ENCODE measurements at places on chromosomes 5 and 9.
A peak's percentile ranks its signal among the peaks of the same experiment; 100 is the strongest.

- DNase-seq, result no peak
Measured at GRCh38 chr5:162703914-162704313, 636.3 kb downstream of the GABRG2 start.

DNA sequence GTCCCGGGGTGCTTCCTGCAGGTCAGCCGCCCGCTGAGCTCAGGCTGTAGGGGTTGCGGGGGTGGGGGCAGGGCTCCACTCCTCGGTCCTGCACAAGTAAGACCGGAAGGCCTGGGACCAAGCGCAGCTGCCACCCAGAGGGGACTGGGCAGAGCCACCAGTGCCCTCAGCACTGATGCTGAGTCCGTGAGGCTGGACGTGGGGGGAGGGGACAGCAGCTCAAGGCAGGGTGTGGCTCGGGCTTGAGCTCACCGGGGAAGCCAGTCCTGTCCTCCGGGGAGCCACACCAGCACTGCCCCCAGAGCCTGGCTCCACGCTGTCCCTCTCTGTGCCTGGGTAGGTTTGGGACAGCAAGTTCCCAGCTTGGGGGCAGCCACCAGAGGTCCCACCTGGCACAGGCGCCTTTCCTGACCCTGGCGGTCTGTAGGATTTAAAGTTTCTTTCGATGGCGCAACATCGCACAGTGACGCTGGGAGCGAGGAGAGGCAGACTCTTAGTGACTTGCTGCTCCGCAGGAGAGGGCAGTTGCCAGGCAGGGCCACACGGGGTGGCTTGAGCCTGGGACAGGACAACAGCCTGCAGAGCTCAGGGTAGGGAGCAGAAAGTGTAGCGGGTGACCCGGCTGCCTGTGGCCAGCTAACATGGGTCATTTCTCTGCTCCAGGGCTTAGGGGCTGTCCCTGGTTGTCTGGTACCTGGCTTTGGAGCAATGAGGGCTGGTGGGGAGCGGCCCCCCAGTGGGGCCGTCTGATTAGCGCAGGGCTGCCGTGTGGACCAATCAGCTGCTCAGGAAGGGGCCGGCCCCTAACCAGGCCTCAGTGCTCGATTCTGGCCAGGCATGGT, 5.7 kb downstream of the LCN1 start:
- no peak for DNase-seq

DNA sequence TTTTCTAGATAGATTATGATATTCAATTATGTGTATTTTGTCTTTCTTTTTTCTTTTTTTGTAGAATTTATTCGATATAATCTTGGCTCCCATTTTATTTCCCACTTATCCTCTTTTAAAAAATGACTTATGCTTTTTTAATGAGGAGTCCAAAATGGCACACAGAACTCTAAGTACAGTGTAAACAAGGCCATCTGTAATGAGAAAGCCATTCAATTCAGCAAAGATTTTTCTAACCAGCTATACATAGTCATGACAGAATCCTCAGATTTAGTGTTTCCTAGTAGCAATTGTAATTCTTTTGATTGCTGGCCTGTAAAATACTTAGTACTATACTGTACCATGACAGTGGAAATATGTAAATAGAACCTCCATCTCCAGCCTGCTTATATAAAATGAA, 651.4 kb downstream of the RAB3C start:
- no peak for DNase-seq

DNA sequence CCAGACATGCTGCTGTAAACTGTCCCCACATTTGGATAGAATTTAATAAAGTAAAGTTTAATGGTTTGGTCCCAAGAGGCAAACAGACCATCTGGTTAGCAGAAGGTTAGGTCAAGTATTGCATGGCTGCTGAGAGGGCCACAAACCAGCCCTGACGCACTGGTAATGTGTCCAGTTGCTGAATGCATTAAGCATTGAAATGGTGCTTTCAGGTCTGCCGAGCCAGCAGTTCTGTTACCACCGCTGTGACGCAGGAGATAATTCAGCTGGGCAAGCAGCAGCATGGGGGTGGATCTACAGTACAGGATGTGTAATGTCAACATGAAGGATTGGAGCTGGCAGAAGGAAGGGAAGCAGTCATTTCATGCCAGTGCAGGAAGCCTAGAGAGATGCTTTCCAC, 16.0 kb downstream of the ZNF462 start:
- DNase-seq, result no peak

DNA sequence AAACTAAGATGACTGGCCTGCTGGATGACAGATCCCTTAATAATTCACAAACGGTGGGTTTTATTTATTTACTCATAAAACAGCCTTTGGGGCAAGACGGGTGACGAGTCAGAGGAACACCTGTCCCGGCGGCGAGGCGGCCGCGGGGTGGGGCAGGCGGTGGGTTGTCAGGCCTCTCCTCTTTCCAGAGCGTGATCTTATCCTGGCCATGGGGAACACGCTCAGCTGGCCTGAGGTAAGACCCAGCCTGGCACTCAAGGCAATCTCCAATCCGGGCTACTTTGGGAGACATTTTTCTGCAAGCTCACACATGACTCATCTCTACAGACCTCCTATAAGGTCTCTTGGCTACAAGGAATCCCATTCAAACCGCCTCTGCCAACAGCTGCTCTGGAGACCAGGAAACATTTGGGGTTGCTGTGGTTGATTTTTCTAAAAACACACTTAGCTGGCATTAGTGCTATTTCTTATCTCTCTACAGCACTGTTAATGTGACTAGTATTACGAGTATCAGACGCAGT, 6.3 kb downstream of the RAPGEF1 start:
- DNase-seq, result peak; percentile 39

DNA sequence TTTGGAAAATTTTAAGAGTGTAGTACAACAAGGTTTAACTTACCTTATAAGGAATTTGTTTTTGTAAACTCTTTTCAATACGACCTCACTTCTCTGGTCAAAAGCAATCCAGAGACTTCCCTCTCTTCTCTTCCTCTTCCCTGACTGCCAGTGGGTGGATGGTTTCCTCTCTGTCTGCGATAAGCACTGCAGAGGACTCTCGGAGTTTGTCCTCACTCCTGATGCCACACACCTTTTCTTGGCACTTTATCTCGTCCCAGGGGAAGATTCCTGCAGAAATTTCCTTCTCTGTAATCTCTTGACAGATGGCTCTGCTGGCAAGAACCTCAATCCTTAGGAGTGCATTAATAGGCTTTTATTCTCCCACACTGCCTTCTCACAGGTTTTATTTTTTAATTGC, 641.6 kb downstream of the NR2F1-AS1 start:
- no peak for DNase-seq

- DNase-seq, result no peak
Measured at GRCh38 chr5:146440870-146441495, 6.2 kb upstream of the TCERG1 start.

DNA sequence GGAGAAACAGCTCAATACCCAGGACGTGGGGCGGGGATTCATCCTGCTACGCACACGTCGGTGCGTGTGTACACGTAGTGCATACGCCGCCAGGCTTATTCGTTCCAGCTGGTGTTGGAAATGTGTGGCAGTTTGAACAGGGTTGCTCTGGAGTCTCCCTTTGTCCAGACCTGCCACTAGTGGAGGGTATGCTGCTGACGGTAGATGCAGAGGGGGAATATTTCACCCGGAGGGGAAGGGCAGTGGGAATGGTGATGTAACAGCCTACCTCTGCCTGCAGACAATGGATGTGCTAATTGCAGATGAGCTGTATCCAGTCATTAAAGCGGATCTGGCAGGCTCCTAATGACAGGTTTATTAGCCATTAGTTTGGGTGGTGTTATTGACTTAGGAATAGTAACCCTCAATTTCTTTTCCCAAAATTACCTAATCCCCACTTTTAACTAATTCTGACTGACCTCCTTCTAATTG, 142.7 kb downstream of the PAX5 start:
- DNase-seq, result no peak

DNA sequence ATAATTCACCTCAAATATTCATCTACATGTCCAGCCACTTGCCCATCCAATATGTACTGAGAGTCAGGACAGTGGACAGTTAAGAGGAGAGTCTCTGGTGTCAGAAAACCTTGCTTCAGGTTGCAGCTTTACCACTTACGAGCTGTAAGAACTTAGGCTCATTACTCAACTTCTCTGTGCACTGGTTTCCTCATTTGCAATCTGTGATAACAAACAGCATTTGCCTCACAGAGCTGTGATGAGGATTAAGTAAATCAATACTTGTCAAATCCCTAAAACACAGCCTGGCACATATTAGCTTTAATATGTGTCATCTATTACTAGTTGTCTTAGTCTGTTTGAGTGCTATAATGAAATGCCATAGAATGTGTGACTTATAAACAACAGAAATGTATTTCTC, 8.6 kb downstream of the GOLGA1 start:
- no peak for DNase-seq

DNA sequence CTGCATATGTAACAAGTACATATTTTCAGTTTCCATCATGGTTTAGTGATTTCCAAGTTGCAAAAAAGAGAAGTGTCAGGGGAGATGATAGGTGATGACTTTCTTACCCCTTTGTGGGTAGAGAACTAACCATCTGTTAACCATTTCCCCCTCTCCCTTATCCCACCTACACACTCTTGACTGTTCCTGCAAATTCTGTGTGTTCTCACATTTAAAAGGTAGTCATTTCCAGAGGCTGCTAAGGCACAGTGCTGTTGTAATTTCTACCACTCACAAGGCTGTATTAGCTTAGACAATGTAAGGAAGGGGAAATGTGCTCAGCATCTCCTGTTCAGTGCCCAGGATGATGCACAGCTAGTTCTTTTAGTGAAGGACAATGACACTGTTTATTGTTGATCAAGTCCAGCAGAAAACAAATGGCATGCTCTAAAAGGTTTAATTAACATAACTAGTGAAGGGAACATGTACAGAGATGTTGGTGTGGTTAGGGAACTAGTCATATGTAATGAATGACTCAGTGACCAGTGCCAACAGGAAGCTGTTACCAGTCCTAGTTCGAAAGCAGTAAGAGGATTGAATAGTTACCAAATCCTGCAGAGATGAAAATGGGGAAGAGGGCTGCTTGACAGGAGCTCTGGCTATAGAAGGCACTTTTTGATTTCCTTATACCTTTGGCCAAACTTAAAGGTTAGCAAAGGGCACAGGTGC, 165.1 kb downstream of the PLK2 start:
- DNase-seq, result no peak

DNA sequence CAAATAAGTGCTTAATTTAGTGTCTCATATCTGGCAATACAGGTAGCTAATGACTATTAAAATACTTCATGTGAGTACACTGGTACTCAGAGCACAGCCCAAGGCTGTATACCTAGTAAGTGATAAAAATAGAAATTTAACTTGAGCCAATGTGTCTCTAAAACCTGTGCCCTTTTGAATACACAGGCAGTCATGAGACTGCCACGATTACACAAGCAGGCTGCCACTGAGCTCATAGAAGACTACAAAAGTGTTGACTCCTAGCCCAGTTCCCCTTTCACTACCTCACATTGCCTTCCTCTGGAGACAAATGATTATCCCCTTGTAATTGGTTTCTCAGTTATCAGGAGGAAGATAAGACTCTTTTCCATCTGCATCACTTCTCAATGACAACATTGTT, 66.3 kb upstream of the PAPPA start:
- no peak for DNase-seq

- no peak for DNase-seq
Measured at GRCh38 chr9:3951161-3951665, 348.7 kb downstream of the GLIS3 start.

DNA sequence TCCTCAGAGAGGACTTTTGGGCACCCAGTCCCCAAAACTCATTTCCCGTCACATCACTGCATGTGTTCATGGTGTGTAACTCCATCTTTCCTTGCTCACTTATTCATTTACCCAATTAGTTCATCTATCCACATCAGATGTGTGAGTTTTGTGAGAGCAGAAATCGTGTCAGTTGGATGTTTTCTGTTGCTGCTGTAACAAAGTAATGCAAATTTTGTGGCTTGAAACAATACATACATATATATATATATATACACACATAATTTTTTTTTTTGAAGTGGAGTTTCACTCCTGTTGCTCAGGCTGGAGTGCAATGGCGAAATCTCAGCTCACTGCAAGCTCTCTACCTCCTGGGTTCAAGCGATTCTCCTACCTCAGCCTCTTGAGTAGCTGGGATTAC, 70.5 kb upstream of the BOD1 start:
- no peak for DNase-seq

GRCh38 chr9:129023036-129023907, 4.9 kb downstream of the SH3GLB2 start:
- no peak for DNase-seq

GRCh38 chr5:61228691-61229280, 66.5 kb upstream of the SMIM15 start:
- DNase-seq, result no peak

DNA sequence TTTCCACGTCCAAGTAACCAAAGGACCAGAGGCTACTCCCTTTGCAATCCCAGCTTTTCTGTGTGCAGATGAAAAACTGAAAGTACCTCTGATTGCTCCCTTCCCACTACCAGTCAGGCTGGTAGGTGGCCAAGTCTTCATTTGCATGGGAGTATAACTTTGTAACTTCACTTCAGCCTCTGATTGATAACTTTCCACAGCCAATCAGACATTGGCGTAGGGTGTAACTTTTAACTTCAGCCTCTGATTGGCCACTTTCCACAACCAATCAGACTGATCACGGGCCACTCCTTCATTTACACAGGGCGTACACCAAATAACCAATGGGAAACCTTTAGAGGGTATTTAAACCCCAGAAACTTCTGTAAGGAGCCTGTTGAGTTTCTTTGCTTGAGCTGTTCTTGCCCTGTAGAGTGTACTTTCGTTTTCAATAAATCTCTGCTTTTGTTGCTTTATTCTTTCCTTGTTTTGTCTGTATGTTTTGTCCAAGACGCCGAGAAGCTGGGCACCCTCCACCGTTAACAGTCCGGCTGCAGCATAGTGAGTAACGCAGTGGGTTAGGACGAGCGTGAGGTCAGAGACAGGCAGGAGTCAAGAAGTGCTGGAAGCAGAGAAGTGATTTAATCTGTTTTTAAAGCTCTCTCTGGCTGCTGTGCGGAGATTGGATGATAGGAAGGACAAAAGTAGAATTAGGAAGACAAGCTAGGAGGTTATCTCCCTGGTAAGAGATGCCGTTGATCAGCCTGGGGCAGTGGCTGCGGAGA, 3.5 kb upstream of the EXOSC2 start:
- DNase-seq, result no peak

DNA sequence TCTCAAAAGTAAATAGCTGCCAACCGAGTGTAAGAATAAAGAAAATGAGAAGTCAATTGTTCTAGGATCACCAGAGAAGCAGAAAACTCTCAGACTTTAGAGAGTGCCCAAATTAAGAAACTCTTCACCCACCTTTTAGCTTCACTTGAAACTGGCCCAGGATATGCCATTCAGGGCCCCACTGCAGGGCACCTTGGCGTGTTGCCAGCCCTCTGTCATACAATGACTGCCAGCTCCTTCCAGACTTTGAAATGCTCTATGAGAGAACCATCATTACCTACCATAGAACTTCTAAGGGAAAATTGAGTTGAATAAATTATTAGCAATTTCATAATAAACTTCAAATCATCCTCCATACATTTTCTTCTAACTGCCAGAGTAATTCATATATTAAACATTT, 240.5 kb downstream of the CETN3 start:
- no peak for DNase-seq
